C1 segment of cervical spinal cord (tissue), 14 donors: ENCODE measurements at places on chromosomes 2 and 18.

- no peak for DNase-seq
Measured at GRCh38 chr2:60351321-60351720, 202.1 kb downstream of the BCL11A start.

GRCh38 chr2:98085649-98086048, 1.3 kb upstream of the VWA3B start:
- no peak for DNase-seq

- DNase-seq: no peak
Measured at GRCh38 chr2:63855418-63856302, 14.0 kb downstream of the UGP2 start.

GRCh38 chr2:116692988-116693387, 1121.5 kb upstream of the DDX18 start:
- no peak for DNase-seq

GRCh38 chr2:12807907-12808810, 91.4 kb downstream of the TRIB2 start:
- no peak for DNase-seq

- no peak for DNase-seq
Measured at GRCh38 chr2:102630458-102630857, 11.1 kb downstream of the SLC9A2 start.

DNA sequence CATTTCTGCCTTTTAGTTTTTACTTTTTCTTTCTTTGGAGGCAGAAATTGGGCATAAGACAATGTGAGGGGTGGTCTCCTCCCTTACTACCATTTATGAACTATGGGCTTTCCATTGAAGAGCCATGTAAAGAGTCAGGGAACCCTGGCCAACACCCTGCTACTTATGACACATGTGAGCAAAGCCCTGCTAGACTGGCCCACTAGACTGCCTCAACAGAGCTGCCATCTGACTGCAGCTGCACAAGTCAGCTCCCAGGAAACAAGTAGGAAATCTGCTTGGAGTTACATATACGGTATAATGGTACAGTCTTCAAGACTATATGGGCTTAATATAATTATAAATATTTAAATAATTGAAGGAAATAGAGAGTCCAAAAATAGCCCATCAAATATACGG, 816.8 kb downstream of the TRIB2 start:
- no peak for DNase-seq

- no peak for DNase-seq
Measured at GRCh38 chr2:200089040-200089755, 133.8 kb downstream of the MAIP1 start.

- no peak for DNase-seq
Measured at GRCh38 chr2:134351016-134351415, 97.1 kb downstream of the MGAT5 start.

DNA sequence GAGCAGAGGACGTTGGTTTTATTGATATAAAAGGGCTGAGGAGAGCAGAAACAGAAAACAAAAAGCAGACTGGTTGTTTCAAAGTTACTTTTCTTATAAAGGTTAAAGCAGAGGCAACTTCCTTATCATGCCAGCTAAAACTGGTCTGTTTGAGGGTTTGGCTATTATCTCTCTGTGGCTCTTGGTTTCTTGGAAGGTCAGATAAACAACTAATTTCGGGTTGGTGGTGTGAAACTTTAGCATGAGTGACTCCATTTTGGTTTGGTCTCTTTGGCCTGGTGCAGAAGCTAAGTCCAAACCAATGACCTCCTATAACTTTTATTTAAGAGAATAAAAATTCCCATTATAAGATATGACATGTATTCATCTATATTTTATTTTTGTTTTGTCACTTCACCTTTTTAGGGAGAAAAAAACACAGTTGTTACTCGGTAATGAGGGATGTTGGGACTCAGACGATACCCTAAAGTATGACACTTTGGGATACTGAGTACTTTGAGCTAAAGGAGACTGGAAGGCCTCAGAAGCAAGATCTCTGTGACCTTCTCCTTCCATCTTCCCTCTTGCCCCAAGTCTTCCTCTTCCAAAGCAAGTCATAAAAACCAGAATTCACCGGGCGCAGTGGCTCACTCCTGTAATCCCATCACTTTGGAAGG, 23.3 kb downstream of the TNFAIP6 start:
- no peak for DNase-seq

DNA sequence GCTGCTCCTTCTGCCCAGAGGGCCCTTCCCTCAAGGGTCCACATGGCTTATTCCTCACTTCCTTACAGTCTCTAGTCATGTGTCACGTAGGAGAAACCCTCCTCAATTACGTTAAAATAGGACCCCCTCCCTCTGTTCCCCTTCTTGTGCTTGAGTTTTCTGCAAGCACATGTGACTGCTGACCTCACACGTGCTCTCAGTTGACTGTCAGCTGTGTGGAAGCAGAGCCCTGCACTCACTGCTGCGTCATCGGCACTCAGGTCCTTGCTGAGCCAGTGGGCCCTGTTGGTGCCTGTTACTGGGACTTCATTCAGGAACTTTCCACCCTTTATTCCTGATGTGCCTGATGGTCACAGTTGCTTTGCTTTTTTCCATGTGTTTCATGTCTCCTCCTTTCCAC, 11.1 kb downstream of the ATG16L1 start:
- DNase-seq: no peak
